T follicular helper cell (primary cell): ENCODE measurements at places on chromosomes 13 and 19.

DNA sequence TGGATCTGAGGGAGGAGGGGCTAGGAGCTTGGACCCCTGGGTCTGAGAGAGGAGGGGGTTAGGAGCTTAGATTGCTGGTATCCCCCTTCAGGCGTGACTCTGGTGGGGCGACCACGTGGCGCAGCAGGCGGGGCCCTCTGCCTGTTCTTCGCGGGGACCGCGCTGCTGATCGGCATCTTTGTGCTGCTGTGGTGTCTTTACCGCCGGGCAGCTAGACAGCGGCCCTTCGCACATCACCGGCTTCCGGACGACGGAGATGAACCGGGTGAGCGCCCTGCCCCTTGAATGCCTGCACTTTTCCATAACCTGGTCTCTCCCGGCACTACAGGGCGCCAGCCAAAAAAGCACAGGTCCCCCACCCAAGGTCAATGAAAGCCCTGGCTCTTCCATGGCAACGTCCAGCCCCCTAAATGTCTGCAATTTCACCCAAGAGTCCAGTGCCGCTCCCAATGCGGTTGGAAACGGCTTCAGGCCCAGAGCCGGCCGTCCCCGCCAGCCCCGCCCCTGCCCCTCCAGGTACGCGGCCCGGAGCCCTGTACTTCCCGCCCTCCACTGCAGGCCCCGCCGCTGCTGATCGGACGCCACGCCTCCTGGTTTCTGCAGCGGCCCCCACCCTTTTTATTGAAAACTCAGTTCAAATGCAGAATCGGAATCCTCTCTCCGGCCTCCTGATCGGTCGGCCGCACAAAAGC lies 2.8 kb downstream of the GFY start:
- no peak for DNase-seq

- DNase-seq: no peak
Measured at GRCh38 chr13:74111399-74111798, 22.8 kb downstream of the KLF12 start.

DNA sequence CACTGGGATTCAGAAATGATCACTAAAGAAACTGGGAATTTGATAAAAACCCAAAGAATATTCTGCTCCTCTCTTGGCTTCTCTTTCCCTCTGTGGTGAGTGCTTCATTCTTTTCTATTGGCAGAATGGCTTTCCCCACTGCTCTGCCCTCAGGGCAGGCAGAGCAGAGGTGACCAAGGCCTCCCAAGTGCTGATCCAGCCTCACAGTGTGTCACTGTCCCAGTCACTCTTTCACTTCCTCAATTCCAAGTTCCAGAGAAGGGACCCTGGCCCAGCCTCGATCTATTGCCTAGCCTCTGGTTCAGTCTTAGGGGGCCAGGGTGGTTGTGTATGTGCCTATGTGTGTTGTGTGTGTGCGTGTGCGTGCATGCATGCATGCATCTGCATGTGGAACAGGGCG lies 180.6 kb upstream of the TMTC4 start:
- no peak for DNase-seq

DNA sequence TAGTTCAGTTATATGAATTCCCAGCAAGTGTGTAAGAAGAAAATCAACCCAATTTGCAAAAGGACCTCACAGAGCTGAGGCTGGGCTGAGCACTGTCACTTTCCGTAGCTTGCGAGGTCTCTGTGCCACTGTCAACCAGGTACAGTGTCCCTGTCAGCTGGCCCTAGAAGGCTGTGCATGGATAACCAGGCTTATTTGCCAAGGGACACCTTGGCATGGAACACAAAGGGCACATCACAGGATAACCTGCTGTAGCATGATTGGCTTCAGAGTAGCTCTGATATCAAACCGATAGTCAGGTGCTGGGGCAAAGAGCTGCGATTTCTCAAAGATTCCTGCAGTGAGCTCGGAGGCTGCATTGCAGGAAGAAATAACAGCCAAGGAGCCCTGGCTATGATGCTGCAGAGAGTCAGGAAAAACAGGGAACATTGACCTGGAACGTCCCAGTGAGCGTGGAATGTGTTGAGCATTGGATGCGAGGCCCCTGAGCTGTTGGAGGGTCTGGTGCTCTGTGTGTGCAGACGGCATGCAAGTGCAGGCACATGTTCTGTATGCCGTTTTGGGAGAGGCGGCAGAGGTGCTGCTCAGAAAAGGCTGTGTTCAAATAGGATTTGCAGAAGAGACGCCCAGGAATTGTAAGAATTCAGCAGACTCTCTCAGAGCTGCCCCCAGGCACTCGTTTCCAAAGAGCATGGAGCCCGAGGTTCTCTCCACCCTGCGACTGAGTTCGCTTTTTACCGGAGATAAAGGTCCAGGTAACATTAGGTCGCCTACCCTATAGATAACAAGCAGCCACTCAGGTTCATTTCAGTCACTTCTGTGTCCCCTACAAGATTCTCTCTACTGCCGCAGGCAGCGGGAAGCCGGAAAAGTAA lies 213.5 kb upstream of the IRS2 start:
- DNase-seq: no peak

DNA sequence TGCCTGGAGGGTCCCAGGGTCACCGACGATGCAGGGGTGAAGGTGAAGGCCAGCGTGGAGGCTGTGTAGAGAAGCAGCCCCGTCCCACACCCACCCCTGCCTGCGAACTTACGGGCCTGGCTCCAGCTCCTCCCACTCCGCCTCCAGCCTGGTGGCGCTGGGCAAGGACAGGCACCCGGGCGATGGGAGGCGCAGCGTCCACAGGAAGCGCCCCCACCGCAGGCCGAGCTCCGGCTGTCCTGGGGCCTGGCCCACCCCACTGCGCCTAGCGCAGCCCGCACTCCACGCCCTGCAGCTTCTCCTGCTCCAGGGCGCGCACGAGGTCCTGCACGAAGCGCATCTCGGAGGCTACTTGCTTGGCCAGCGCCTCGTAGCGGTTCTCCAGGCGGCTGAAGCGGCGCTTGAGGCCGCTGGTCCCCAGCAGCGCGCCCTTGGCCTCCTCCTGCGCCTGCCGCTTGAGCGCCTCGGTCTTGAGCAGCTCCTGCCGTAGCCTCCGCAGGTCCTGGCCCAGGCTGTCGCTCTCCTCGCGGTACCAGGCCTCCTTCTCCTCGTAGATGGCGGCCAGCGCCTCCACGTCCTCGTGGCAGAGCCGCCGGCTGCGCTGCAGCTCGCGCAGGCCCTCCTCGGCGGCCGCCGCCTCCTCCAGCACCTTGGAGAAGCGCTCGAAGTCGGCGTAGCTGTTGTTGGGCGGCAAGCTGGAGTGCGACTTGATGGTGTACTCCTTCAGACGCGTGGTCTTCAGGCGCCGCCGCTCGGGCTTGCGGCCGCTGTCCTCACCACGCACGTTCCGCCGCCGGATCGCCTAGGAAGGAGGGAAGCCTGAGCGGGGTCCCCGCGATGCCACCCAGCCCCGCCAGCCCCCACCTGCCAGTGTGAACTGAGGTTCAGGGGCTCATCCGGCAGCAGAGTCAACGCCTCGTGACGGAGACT lies 11.8 kb downstream of the DAPK3 start:
- DNase-seq: no peak

DNA sequence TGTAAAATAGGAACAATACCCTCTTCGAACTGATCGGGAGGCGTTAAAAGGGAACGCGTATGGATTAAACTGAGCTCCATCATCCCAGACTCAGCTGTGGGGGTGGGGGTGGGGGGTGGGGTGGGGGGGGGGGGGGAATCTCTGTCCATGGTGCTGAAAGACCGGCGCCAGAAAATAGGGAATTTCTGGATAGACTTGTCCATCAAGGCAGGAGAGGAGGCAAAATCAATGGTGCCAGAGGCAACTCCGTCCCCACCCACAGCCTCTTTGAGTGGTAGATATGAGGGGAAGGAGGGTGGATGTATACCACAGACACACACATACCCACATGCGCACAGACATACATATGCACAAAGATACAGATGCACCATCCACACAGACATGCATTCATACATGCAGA lies 37.4 kb downstream of the ZNF787 start:
- no peak for DNase-seq

GRCh38 chr19:48609571-48610108 lies 3.1 kb downstream of the SPACA4 start:
- no peak for DNase-seq

DNA sequence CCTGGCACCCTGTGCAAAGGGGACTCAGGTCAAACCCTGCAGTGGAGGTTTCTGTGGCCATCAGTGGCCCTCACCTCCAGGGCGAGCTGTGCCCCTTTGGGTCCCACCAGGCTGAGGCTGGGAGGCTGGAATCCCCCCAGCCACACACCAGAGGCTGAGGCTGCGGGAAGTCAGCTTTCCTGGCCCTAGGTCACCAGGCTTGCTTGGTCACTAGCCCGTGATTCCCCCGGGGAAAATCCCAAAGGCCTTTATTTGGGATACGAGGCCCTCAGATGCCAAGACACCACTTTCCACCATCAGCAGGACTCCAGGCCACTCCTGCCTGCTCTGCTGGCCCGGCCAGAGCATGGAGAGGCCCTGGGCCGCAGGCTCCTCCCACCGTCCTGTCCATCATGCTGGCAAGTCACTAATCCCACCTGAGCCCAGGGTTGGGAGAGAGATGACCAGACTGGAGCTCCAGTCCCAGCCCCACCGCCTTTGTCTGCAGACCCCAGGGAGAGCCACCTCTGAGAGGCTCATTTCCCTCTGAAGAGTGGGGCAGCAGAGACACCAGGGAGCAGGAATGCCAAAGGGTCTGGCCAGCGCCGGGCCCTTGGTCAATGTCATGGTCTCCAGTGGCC lies 4.7 kb downstream of the NKPD1 start:
- DNase-seq: no peak

DNA sequence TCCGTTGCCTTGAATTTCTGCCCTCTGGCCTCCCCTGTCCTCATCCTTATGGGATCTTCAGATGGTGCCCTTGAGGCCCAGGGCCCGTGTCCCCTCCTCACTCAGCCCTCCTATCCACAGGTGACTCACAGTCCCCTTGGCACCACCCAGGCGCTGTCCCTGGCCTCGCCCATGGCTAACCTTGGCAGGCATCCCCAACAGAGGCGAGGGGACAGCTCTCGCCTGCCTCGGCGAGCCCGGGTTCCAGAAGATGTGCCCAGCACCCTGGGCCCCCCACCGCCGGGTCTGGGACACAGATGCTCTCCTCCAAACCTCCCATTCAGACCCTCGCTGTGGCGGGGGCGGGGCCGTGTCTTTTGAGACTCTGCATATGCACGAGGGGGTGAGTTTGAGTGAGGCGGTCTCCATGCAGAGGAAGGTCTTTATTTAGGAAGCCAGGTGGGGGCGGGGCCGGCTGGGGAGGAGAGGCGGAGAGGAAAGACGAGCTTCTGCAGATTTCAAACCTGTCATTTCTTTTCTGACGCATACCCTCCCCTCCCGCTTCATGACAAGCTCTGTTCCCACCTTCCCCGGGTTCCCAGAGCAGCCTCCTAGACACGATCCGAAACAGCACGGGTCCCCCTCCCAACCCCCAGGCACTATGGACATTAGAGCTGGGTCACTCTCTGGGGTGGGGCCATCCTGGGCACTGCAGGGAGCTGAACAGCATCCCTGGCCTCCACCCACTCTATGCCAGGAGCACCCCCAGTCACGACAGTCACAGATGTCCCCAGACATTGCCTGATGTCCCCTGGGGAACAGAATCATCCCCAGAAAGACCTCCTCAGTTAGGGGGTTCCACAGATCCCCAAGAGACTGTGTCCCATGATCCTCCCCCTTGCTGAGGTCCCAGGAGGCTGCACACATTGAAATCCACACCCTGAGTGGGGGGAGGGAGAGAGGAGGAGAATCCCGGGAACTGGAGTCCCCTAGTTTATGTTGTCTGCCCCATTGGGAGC lies 48.5 kb downstream of the GNG7 start:
- DNase-seq: no peak

- no peak for DNase-seq
Measured at GRCh38 chr13:42151781-42152180, 103.3 kb downstream of the DGKH start.

GRCh38 chr19:55426042-55426441 lies 17.1 kb downstream of the SHISA7 start:
- DNase-seq: no peak

DNA sequence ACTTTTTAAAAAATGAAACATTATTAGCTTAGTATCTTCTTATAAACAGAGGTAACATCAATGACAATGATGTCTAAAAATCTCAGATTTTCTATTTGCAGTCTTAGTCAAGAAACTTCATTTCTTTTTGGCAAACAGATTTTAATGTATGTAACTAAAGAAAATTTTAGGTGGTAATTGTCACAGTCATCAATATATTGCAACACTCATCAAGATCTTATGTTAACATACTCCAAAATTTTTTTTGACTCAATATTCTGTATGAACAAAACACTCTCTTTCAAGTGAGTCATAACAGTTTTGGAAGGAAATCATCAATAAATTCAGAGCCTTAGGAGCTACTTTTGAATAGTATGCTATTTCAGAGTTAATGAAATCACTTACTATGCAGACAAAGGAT lies 1507.6 kb downstream of the SLITRK1 start:
- no peak for DNase-seq
